ENCODE measurements at places on chromosomes 6 and 20. TPM values are rescaled to one million over a fixed set of nuclear protein-coding genes. Genes with fewer than 3 reads are reported as not detected.

DNA sequence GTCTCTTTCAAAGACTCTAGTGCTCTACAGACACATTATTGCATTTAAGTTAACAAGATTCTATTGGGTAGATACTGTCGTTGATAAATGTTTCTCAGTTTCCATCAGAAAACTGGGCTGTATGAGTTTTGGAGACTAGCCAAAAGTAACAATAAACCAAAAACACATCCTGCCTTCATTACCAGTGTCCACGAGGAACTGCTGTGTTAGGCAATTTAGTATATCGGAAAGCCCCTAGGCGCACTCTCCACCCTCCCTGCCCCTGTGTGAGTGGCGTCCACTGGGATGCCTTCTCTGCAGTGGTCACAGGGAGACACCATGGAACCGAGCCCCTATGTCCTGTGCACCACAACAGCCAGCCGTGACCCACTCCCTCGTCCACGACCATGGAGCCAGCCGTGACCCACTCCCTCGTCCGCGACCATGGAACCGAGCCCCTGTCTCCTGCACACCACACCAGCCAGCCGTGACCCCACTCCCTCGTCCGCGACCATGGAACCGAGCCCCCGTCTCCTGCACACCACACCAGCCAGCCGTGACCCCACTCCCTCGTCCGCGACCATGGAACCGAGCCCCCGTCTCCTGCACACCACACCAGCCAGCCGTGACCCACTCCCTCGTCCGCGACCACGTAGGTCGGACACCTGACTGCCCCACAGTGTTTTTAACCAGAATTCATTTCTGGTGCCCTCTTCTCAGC lies 35.3 kb downstream of the DLL1 start:
- no peak for DNase-seq

DNA sequence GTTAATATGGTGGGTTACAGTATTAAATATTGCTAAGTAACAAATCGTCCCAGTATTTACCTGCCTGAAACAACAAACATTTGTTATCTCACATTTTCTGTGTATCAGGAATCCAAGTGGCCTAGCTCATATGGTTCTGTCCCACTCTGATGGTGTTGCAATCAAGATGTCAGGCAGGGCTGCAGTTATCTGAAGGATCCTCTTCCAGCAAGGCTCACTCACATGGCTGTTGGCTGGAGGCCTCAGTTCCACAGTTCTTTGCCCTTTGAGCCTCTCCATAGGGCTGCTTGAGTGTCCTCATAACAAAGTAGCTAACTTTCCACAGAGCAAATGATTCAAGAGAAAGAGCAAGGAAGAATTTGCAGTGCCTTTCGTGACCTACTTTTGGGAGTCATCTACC lies 17.7 kb downstream of the RAB22A start:
- DNase-seq = peak; percentile 34

DNA sequence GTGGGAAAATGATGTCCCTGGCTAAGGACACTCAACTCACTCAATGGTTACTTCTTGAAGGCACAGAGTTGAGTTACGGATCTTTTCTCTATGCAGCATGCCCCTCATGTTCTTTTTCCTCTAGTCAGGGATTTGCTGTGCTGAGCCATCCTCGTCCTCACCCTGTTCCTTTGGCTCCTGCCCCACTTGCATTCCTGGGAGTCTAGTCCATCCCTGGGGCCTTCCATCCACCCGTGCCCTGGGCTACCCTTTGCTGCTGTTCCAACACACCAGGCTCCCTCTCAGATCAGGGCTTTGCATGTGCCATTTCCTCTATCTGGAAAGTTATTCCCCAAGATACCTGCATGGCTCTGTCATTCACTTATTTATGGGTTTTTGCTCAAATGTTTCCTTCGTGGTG lies 13.3 kb upstream of the KCNG1 start:
- DNase-seq = no peak

DNA sequence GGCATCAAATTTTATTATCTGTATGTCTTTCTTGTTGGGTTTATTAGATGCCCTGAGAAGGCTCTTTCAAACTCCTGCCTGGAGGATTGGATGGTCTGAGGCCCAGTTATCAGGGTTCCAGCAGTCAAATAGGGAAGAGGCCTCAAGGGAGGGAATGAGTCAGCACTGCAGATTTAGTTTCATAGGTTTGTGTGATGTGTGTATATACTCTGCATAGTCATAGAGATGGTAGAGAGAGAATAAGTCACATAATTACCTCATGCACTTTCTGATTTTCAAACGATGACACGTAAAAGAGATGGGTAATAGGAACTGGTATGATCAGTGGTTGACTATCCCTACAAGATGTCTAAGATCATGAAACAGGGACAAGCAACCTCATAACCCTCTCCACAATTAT lies 82.1 kb downstream of the ADAT2 start:
- no peak for DNase-seq

DNA sequence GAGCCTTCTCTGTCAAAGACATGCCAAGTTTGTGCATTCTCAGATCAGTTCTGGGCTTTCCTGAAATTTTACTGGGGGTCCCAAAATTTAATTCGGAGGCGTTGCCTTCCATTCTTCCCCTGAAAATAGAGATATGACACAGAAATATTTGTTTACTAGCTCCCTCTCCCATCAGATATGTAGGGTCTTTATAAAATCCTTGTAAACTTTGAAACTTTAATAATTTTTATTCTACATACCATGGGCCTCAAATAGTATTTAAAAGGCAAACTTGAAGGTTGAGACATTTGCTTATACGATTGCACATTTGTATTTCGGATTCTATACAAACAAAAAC lies 54.6 kb downstream of the IL20RA start:
- no peak for DNase-seq

DNA sequence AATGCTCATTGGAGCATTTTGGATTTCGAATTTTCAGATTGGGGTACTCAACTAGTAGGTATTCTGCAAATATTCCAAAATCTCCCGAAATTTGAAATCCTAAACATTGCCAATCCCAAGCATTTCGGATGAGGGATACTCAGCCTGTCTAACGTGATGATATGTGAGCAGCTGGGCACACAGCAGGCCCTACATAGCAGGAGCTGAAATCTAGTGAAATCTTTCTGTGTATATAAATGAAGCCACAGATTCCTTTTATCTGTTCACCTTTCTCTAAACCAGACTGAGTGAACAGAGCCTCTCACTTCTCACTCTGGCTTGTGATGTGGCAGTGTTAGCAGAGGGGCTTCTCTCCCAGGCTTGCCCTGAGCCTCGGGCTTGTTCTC lies 17.8 kb downstream of the STX16 start:
- no peak for DNase-seq

DNA sequence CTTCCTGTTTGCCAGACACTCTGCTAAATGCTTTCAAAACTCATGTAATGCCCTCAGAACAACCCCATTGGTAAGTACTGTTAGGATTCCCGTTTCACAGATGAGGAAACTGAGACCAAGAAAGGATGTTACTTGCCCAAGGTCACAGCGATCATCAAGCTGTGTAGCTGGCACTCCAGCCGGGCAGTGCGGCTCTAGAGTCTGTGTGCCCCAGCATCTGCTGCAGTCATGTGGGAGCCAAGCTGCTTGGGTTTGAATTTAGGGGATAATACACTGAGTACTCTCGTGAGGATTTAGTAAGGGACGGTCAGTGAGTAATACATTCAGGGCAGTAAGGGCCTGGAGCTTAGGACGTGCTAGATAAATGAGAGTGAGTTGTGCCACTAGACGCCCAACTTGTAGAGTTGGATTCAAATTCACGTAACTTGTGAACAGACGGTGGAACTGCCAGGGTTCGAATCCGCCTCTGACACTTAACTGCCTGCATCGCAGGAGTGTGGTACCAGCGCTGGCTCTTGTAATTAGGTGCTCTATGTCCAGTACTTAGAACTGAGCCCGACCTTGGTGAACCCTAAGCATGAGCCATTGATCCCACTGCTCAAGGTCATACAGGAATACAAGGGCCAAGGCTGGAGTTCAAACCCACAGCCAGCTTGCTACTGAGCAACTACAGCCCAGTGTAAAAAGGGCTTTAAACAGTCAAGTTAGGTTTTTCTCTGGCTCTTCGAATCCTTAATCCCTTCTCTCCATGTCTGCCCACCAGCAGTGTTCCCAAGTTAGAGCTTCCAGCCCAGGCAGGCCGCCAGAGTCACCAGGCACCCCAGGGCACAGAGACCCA lies 70.2 kb downstream of the EYA2 start:
- no peak for DNase-seq

GRCh38 chr6:155313602-155314091 lies 637 bp downstream of the TFB1M start:
- DNase-seq = peak; percentile 24

GRCh38 chr6:116568821-116569755 lies 2.2 kb upstream of the RWDD1 start:
- DNase-seq = no peak

GRCh38 chr6:6760002-6760401 lies 171.5 kb downstream of the LY86 start:
- DNase-seq = no peak

DNA sequence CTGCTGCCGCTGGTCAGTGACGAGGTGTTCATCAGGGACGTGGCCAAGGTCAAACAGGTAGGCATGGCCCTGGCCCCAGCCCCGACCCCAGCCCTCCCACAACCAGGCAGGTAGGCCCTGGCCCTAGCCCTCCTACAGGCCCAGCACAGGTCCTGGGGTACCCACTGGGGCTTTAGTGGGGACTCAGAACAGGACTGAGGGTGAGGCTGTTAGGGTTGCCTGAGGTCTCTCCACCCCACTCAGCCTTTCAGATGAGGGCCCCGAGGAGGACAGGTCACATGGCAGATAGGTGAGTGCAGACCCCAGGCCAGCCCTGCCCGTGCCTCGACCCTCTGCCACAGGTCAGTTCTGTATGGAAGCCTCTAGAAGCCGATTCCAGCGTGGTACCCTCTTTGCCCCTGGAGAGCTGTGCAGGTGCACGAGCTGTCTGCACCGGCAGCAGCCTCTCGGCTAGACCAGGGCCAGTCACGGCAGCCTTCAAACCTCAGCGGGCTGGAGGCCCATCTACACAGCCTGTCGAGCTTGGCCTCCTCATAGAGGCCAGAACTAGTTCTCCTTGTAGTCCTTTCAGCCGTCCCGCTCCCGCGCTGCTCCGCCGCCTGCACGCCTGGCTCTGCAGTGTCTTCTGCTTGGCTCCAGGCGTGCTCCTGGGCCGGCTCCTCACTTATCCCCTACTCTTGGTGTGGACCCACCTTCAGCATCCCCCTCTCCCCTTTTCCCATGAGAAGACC lies 35.5 kb downstream of the PYGB start:
- DNase-seq = no peak

- DNase-seq = no peak
Observed at GRCh38 chr20:2729251-2729713, 36.7 kb downstream of the EBF4 start.

DNA sequence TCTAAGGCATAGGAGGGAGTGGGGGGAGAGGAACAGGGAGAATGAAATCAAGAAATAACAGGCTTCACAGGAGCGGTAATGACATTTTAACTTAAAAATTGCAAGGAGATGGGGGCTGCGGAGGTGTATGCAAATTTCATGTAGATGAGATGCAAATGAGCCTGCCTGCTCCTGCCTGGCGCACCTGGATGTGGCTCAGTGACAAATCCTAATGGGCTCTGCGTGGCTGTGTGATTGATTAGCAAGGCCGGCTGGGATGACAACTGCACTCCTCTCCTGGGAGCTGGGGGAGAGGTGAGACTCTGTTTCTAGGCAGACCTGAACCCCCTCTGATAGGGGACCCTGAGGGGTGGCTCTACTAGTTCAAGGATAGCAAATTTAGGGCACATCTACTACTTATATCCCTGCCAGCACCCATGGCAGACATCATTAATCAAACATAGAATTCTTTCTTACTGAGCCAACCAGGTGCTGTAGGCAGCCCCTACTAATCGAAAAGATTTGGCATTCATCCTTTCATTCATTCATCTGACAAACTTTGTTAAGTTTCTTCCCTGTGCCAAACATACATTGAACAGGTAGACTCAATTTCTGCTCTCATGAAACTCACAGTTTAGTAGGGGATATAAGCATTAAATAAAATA lies 38.4 kb upstream of the TGM2 start:
- DNase-seq = no peak

DNA sequence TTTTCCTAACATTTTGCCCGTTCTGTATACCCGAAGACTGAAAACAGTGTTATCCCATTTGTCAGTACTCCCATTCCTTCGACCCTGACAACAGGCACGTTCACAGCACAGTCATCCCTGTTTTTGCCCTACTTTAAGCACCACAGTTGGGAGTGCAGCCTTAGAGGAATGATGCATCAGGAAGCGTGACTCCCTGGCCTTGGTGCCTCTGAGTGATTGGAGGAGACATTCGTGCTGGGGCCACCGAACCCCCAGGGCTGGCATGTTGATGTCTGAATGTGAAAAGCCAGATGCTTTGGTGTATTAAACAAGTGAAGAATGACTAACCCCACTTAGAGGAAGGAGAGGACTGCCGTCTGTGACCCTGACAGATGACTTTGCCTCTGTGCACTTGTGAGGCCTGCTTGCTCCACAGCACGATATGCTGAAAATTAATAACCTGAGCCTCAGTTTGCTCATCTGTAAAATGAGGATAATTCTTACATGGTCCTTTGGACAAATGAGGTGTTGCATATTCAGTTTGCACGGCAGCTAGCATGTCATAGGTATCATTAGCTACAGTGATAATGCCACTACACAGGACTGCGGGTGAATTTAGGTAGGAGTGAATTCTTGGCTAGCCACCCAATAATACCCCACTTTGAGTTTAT lies 36.0 kb downstream of the STK35 start:
- DNase-seq = no peak

- DNase-seq = no peak
Observed at GRCh38 chr20:37529968-37530600, 2.4 kb upstream of the BLCAP start.

DNA sequence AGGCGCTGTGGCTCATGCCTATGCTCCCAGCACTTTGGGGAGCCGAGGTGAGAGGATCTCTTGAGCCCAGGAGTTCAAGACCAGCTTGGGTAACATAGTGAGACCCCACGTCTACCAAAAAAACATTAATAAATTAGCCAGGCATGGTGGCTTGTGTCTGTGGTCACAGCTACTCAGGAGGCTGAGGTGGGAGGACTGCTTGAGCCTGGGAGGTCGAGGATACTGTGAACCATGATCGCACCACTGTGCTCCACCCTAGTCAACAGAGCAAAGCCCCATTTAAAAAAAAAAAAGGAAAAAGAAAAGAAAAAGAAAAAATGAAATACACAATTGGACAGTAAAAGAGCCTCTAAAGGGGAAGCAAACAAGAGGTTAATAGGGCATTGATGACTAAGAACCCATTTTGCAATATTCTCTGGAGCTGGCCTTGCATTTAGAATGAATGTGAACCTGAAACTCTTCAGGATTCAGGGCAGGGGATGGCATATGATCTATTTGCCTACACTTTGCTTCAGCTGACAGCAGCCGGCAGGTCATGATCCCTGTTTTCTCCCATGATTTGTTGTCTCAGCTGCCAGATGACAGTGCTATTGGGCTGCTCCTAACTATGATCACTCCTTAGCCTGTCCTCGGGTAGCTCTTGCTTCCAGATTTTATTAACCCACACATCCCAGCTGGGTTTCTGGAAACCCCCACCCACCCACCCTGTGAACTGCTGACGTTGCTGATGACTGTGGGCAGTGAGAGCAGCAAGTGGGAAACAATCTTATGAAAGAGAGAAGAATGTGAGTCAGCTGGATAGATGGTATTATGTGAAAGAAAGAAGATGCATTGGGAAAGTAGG lies 83.8 kb upstream of the ELOVL5 start:
- DNase-seq = peak; percentile 62

The SLC35A1 gene
- 30.3 TPM for polyA plus RNA-seq

The MAD2L1BP gene
- polyA plus RNA-seq = 43.8 TPM

The SIGLEC1 gene
- 0.62 TPM for polyA plus RNA-seq

The MACROD2 gene
- 2.4 TPM for polyA plus RNA-seq

The TRIM31 gene
- 5.0 TPM for polyA plus RNA-seq

The EPPIN gene
- not detected for polyA plus RNA-seq
